SHP77 treated with DMSO at 0.1 percent for 48 hours (cell line): ENCODE measurements at places on chromosomes 3 and 15.
A peak's percentile ranks its signal among the peaks of the same experiment; 100 is the strongest.

- DNase-seq = no peak
Measured at GRCh38 chr3:61912158-61912557, 350.8 kb downstream of the PTPRG start.

DNA sequence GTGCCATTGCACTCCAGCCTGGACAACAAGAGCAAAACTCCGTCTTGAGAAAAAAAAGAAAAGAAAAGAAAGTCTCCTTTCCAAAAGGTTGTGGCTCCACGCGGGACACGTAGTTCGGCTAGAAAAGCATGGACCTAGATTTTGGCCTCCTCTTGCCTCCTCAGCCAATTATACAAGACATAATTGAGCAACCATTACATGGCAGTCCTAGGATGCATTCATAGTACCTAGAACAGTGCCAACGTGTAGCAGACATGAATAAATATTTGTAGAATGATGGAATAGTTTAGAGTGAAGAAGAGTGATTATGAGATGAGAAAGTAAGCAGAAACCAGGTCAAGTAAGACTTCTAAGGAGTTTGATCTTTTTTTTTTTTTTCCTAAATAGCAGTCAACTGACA is 112.5 kb downstream of the ZNF609 start:
- no peak for DNase-seq

- no peak for DNase-seq
Measured at GRCh38 chr15:58523634-58524033, 91.8 kb downstream of the LIPC start.

DNA sequence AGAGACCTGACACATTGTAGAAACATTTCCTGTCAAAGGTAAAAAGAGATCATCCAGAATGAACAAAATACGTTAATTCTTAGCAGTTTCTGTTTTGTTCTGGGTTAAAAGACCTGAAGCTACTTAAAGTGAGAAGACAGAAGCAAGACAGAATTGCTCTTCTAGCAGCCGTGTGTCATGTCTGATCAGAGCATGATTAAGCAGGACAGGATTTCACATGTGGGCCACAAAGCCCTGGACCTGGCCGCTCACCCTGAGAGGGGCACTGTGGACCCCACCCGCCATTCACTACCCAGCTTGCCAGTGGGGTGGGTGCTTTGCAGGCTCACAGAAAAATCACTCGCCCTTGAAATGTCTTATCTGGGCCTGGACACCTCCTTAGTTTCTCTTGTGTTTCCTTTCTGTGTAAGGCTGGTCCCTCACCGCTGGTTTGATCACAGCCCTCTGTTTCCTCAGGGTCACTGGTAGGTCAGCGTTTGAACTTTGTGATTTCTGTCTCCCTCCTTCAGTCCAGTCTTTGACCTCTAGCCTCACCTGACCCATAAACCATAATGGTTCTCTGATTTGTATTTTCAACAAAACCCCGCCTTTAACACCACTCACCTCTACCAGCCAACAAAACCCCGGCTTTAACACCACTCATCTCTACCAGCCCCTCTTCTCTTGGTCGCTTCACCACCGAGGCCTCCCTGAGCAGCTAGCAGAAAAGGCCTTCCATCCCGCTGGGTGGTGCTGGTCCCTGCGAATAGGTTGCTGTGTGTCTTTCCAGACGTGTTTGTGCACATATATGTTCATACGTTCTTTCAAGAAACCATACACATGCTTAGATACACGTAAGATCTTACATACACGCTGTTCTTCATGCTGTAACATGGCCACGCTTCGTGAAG is 185.0 kb downstream of the OR4M2 start:
- no peak for DNase-seq

GRCh38 chr3:128404276-128405068 is 62.2 kb downstream of the DNAJB8 start:
- no peak for DNase-seq

- DNase-seq = peak; percentile 52
Measured at GRCh38 chr15:85858586-85859375, 64.1 kb upstream of the KLHL25 start.

DNA sequence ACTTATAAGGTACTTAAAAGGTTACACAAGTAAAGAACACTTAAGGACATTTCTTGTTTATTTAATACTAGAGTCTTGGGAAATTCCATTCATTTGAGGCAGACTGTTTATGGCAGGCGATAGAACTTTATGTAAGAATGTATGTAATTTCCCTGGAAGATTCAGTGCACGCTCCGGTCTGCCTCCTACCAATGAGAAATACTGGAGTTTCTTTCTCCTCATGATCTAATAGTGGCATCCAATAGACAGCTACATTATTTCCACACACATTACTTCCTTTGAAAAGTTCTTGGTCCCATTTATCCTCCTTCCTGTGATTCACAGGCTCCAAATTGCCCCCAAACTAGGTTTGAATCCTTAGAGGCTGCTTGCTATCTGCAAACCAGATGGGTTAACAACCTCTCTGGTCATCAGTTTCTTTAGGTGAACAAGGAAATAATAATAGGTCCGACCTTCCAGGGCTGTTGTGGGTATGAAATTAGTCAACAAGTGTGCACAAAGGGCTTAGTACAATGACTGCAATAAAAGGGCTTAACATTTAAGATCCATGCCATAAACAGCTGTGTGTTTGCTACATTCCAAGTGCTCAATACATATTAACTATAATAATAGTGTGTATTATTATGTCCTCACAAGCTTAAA is 30.7 kb downstream of the EIF4E3 start:
- DNase-seq = no peak

DNA sequence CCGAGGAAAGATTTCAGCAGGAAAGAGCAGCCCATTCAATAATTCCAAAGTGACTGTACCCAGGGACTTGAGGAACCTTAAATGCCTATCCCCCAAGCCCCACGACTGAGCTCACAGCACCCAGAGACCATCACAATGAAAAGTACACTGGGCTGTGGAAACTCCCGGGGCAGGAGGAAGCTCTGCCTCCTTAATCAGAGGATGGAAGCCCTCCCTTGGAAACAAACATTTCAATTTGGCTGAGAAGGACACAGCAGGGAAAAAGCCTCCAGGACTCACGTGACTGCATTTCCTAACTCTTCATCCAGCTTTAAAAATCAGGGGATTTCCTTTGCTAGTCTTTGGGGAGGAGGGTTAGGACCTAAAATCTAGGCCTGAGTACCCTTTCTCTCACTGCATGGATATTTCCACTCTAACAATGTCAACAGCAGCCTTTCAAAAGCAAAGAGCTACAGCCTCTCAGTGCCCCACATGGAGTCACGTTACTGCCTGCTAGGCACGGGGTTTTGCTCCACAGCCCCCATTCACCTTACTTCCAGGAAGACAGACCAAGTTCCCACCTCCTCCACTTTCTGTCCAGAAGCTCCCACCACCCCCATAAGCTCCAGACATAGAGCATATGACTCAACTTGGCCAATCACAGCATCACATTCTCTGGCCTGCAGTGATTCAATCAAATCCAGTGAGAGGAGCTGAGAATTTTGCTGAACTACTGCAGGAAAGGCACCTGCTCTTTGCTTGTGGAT is 68.9 kb upstream of the WNT5A start:
- DNase-seq = no peak

GRCh38 chr3:126486360-126486847 is 10.7 kb upstream of the ZXDC start:
- no peak for DNase-seq

DNA sequence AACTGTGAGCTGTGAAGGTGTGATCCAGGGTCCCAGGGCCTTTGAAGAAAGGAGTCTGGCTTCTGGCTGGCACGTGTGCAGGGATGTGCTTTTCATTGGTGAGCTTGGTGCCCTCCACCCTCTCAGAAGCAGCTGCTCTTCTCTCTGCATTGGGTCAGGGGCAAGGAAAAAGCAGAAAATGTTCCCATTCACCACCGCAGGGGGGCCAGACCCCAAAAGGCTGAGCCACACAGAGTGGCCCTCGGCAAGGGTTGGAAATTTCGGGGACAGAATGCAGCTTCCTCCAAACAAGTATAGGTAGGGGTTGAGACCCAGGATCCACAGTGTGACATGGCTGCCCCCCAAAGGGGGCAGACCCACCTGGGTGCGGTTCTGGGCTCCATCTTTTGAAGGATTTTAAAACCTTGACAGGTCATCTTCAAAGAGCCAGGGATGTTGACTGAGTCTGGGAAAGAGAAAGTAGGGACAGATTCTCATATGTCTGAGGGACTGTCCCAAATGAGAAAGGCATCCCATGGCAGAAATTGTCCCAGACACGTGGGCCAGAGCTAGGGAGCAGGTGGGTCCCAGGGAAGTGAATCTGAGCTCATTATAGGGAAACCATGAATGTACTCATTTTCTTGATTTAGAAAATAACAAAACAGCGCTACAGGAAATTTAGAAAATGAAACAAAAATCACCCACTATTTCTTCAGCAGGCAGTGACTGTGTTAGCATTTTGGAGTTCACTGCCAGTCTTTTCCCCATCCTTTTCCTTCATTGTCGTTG is 2.7 kb downstream of the CSK start:
- no peak for DNase-seq

- no peak for DNase-seq
Measured at GRCh38 chr3:162489853-162490252, 993.2 kb downstream of the OTOL1 start.

- no peak for DNase-seq
Measured at GRCh38 chr3:175246766-175247165, 387.6 kb downstream of the NAALADL2 start.

GRCh38 chr15:83094583-83094982 is 12.9 kb upstream of the TM6SF1 start:
- DNase-seq = no peak

DNA sequence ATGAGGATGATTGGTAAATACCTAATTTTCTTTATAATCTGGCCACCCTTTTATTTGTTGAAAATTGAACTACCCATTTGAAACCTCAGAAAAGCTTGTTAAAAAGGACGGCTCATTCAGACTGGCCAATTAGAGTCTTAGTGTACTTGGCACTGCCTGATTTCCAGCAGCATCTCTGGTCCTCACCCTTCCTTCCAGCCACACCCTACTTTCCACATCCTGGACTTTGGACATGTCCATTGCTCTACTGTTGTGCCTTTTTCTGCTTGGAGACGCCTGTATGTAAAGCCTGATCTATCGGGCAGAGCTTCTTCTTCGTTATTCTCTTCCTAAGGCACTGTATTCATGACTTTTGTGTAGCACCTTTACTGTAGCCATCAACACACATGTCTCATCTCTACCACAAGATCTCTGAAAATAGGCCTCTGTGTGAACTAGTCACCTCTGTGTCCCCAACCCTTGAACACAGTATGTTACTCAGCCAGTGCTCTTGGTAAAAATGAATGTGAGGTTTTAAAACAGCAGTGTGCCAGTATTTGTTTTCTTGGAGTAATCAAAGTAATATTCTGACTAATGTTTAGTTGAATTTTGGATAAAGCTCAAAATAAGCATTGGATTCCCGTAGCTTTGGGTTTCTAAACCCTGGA is 6.8 kb downstream of the RBM5 start:
- DNase-seq = no peak

DNA sequence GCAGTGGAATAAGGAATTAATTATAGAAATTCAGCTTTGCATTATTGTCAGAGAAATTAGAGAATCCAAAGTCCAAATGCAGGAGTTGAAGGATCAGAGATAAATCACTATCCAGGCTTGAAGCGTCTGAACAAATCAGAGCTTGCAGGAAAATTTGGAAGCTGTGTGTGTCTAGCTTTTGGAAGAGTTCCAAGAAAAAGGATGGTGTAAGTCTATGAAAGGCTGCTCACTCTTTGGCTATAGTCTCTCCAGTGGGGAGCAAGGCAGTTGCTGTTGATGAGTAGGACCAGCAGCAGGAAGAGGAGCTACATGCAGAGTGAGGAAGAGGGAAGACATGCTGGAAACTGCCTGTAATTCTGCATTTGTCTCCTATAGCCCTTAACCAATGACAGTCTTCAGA is 464.3 kb upstream of the GRM7 start:
- peak; percentile 22 for DNase-seq

- no peak for DNase-seq
Measured at GRCh38 chr15:74578496-74578994, 37.1 kb upstream of the CLK3 start.

GRCh38 chr3:46029953-46030543 is 2.8 kb upstream of the XCR1 start:
- DNase-seq = no peak

DNA sequence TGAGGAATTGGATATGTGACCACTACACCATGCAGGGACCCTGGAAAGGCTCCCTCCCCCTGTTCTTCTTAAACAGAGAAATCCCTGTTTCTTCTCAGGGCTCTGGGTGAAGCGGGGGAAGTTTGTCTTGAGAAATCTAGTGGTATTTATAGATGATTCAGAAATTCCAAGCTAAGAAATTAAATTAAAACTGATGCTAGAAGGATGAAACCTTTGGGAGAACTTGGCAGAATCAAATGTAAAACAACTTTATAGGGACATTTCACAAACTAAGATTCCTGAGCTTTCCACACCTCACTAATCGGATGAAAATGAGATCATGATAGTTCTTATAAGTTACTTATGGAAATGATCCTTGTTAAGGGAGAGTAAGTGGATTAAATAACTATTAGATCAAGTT is 54.2 kb downstream of the FBXL2 start:
- DNase-seq = no peak

GRCh38 chr15:29094711-29095110 is 174.9 kb downstream of the NSMCE3 start:
- no peak for DNase-seq

GRCh38 chr15:92140796-92141195 is 252.9 kb upstream of the ST8SIA2 start:
- DNase-seq = no peak

DNA sequence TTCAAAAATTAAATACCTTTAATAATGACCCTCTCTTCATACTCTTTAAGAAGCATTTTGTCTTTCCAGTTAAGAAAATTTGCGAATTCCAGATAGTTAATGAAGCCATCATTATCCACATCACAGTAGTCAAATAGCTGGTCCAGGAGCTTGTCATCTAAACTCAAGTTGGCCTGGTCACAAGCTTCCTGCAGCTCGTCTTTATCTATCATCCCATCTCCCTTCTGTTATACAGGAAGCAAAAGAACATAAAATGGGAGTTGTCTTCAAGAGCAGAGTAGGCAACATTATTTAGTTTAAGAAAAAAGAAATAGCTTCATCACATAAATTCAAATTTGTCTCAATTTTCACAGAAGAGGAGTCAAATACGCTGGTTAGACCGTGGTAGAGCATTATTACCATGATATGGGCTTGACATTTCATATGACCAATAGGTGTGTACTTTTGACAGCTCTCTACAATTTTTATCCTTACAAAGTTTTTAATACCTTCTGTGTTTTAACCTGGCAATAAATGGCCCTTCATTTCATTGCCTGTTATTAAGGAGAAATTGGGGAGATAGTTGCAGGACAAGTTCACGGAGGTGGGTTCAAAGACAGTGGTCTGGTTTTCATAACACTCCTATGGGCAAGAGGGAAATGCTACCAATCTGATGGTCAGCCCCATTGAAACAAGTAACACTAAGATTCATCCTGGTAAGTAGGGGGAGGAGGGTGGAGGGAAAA is 45.4 kb downstream of the EFHB start:
- DNase-seq = no peak

- no peak for DNase-seq
Measured at GRCh38 chr3:31878231-31878838, 102.7 kb downstream of the OSBPL10 start.
